Motor neuron (in vitro differentiated cells): ENCODE measurements at places on chromosomes 3 and 15. TPM values are rescaled to one million over a fixed set of nuclear protein-coding genes. Genes with fewer than 3 reads are reported as not detected.
A peak's percentile ranks its signal among the peaks of the same experiment; 100 is the strongest.

DNA sequence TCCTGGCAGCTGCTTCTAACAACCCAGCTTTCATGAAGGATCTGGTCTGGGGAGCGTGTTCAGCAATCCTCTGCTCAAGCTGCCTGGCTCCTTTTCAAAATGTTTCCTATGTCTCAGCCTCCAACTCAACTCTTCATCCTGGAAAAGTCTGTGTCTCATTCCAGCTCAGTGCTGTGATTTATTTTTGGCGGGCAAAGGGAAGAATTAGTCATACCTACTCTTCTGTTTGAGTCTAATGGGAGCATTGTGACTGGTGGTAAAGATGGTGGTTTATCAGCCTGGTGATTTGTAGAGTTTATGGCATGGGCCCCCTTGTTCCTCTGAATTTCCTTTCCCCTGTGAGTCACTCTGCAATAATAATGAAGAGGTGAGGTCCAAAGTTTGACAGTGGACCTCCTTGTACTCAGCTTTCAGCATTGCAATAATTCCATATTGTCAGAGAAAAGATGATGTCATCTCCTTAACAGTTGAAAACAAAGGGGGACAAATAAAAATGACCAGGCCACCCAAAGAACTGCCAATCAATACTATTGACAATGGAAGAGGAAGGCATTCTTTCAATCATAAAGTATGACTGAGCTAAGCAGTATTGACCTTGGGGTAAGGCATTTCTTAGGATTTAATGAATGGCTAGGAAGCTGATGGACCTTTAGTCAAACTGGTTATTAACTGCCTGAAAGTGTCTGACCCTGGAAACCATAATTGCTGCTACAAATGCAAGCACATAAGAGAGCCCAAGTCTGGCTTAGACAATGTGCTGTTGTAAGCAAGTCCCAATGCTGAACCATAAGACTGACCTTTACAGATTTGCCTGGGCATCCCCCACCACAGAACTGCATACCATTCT, 204.7 kb upstream of the MCTP2 start:
- ATAC-seq = peak; percentile 94

DNA sequence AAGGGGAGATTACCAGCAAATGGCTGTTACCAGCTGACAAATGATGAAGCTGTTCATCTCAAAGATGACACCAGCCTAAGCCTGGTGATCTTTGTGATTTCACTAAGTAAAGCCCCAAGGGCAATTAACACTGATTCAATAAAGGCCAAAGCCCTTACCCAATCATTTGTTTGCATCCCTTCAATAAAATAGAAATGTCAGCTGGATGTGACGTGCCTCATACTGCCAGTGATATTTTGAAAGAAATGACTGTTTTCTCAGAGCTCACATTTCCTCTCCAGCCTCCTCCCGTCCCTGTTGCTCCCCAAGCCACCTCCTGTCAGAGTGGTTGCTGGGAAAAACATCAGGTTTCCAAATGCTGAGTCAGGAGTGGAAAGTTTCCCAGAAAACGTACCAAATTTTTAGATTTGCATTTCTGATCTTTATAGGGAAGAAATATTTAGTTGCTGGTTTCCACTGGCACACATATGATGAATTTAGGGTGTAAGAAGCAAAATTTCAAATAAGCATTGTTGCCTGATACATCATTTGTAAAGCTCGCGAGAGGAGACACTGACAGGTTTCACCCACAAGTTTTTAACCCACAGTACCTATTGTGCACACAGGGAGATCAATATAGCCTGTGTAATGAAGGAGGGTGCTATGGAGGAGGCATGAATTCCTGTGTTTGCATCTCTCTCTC, 21.0 kb downstream of the C2CD4A start:
- ATAC-seq = peak; percentile 80

- ATAC-seq = no peak
Observed at GRCh38 chr3:72352176-72352575, 496.1 kb downstream of the SHQ1 start.

- no peak for ATAC-seq
Observed at GRCh38 chr15:99895956-99896311, 162.7 kb upstream of the LYSMD4 start.

DNA sequence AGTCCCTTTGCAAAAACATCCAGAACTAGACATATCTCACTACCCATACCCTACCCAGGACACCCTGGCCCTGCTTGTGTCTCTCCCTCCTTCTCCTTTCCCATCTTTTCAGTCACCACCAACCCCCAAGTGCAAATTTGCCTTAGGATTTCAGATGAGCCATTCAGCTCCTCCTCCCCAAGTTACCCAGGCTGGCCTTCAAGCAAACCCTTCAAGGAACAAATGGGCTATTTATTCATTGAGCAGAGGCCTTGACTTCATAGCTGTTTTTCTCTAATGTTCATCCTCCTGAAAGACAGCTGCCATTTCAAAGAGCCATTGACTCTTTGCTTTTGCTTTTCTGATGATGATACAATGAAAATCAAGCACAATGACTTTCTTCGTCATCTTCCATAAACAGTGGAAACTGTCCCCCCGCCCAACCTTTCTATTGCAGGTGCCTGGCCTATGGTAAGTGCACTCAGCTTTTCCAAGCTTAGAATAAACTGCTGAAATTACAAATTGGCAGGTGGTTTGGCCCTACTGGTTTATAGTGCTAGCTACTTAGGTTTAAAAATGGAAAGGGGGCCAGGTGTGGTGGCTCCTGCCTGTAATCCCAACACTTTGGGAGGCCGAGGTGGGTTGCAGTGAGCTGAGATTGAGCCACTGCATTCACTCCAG, 26.1 kb upstream of the KLHL6 start:
- ATAC-seq = no peak

GRCh38 chr15:74724570-74725224, 631 bp downstream of the CYP1A1 start:
- ATAC-seq = no peak

GRCh38 chr15:65244638-65245037, 33.4 kb upstream of the CILP start:
- ATAC-seq = no peak

DNA sequence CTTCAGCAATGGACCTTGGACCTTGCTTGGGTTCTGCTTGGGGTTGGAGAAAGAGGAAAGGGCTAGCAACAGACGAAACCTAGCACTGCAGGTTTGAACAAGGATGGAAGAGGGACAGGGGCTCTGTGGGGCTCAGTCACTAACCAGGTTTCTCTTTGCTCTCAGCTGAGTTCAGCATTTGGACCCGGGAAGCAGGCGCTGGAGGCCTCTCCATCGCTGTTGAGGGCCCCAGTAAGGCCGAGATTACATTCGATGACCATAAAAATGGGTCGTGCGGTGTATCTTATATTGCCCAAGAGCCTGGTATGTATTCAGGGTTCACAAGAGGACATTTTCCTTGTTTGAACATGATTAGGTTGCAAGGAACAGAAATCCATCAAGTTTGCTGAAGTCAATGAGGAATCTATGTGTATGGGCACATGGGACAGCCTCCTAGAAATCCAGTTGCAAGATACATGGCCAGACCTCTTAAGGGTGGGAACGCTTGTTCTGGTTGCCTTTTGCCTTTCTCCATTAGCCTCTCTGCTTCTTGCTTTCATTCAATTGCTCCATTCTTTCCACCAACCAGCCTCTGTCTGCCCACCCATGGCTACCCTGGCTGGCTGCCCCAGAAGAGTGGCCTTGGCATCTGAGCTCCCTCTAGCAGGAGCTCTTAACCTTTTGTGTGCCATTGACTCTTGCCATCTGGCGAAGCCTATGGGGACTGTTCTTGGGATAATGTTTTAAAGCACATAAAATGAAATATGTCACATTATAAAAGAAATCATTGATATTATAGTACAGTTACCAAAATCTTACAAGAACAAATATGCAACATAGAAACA, 55.9 kb downstream of the DNASE1L3 start:
- no peak for ATAC-seq

DNA sequence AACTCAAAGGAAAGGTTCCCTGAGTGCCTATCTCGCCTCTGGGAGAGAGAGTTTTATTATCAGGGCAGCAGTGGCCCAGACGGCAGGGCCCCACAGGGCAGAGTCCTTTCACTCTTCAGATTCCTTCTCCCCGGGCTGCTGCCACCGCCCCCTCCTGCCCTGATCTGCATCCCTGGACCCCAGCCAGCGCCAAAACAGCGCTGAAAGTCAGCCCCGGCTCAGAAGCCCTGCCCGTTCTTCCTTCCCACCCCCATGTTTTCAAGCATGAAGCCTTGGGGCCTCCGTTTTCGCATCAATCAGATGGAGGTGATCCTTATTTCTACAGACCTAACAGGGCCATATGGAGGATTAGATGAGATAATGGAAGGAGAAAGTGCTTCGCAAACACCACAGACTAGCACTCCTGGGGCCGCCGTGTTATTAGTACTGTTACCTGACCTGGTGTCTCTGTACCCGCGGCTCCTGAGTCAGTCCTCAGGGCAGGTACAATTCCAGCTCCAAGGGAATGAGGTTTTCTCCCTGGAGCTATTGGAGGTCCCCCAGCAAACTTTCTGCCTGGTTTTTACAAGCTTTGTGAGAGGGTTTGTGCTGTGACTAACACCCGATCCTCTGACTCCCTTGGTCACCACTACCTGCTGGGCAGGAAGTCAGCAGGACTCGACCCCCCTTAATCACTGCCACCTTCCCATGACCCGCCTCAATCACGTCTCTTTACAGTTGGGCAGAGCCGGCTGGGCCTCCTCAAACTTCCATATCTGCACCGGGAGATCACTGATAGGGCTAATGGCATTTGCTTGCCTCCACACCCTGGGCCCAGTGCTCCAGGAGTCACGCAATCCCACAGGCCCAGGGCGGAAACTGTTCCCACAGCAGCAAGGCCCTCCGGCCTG, 39.5 kb upstream of the TSEN2 start:
- peak; percentile 49 for ATAC-seq

ZNF80 gene
- total RNA-seq = 0.22 and 0.36 TPM in 2 replicates

CELF6 gene
- 0.85 and 1.1 TPM in 2 replicates for total RNA-seq
